ENCODE measurements at places on chromosomes 5 and 9.

- H3K4me1 ChIP-seq, result no peaks in the 10 kb centered on the region
- DNase-seq, result no peak
- H3K4me3 ChIP-seq, result no peak overlapping the region
- no peak overlapping the region for H3K27ac ChIP-seq
- H3K27me3 ChIP-seq, result no peaks in the 10 kb centered on the region
- no peaks in the 10 kb centered on the region for H3K36me3 ChIP-seq
Measured at GRCh38 chr5:38467353-38468040, 88.9 kb downstream of the LIFR start.

GRCh38 chr5:82734347-82734746 lies 342.8 kb downstream of the TMEM167A start:
- no peaks in the 10 kb centered on the region for H3K36me3 ChIP-seq
- H3K27me3 ChIP-seq, result no peaks in the 10 kb centered on the region
- H3K4me3 ChIP-seq, result no peak overlapping the region
- no peak for DNase-seq
- H3K27ac ChIP-seq, result no peak overlapping the region
- no peaks in the 10 kb centered on the region for H3K4me1 ChIP-seq

DNA sequence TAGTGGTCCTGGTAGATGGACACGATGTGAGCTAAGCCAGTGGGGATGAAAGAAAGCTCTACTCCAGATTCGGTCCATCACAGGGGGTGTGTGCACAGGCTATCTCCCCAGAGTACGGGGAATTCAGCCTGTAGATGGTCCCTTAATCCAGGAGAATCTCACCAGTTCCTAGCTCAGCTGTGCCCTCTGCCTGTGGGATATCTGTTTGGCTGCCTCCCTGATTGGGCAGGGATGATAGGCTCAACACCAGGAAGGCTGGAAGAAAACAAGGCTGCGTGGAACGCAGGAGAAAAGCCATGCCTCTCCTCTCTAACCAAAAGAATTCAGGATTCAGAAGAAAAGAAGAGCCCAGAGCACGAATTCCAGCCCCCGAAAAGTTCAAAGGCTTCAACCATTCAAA lies 40.9 kb downstream of the VLDLR start:
- no peak overlapping the region for H3K4me3 ChIP-seq
- H3K27ac ChIP-seq, result no peak overlapping the region
- no peaks in the 10 kb centered on the region for H3K27me3 ChIP-seq
- H3K4me1 ChIP-seq, result no peaks in the 10 kb centered on the region

GRCh38 chr5:32499261-32499660 lies 54.7 kb upstream of the ZFR start:
- H3K4me1 ChIP-seq, result no peaks in the 10 kb centered on the region
- H3K36me3 ChIP-seq, result no peaks in the 10 kb centered on the region
- no peak for DNase-seq
- no peak overlapping the region for H3K4me3 ChIP-seq

DNA sequence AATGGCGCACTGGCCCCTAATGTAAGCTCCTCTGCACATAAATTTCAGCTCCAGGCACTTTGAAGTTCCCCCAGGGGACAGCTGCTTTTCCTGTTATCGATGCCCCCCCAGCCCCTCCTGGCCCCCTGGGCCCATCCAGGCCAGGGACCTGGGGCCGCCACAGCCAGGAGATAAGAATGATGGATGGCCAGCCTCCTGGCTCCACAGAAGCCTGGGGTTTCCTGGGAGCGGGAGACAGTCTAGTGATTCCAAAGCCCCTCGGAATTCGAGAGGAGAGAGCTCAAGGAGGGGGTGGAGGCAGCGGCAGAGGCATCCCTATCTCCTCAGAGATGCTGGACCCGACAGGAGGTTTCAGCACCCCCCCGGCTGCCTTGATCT lies 98.4 kb upstream of the HAND1 start:
- H3K27ac ChIP-seq, result no peak overlapping the region
- H3K4me1 ChIP-seq, result no peaks in the 10 kb centered on the region
- H3K36me3 ChIP-seq, result no peaks in the 10 kb centered on the region
- no peaks in the 10 kb centered on the region for H3K27me3 ChIP-seq
- no peak overlapping the region for H3K4me3 ChIP-seq

DNA sequence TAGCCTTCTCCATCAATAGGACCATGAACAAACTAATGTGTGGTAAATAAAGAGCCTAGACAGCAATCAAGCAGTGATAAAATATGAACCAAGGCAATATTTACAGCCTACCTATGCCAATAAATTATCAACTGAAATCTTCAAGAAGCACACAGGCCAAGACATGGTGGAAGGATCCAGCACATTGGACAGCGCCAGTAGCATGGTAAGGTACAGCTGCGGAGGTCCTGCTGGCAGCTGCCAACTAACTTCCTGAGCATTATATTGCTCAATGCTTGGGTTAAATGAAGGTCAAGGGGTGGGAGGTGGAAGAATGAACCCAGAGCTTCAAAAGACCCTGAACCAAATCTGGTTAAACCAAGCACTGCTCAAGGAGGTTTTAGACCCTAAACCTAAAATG lies 16.5 kb upstream of the SPDL1 start:
- peaks cover 6% of the 10 kb centered on the region for H3K27me3 ChIP-seq
- H3K36me3 ChIP-seq, result no peaks in the 10 kb centered on the region
- no peak overlapping the region for H3K4me3 ChIP-seq

GRCh38 chr5:179311091-179311470 lies 34.2 kb downstream of the ADAMTS2 start:
- no peaks in the 10 kb centered on the region for H3K36me3 ChIP-seq
- H3K4me3 ChIP-seq, result no peak overlapping the region
- no peak overlapping the region for H3K27ac ChIP-seq
- H3K4me1 ChIP-seq, result no peaks in the 10 kb centered on the region
- DNase-seq, result no peak

DNA sequence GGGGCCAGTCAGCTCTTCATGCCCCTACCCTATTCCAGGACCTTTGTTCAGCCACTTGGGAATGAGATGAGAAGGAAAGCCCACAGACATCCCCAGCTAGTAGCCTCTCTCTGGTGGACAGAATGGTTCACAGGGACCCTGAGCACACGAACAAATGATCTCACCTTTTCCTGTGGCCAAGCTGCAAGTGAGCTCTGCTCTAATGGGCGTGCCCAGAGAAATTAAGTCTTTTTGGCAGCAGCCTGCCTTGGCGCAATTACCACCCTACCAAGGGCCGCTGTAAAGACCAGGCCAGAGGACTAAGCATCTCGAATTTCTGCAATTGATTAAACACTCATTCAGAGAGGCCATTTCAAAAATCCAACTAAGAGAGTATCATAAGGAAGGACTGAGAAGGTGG lies 56.0 kb downstream of the WHRN start:
- H3K36me3 ChIP-seq, result no peaks in the 10 kb centered on the region
- no peak overlapping the region for H3K27ac ChIP-seq
- no peaks in the 10 kb centered on the region for H3K27me3 ChIP-seq
- H3K4me1 ChIP-seq, result peaks cover 17% of the 10 kb centered on the region

- no peaks in the 10 kb centered on the region for H3K4me1 ChIP-seq
- no peaks in the 10 kb centered on the region for H3K27me3 ChIP-seq
- H3K36me3 ChIP-seq, result no peaks in the 10 kb centered on the region
- H3K4me3 ChIP-seq, result no peak overlapping the region
- no peak overlapping the region for H3K27ac ChIP-seq
Measured at GRCh38 chr9:10910779-10911178, 298.0 kb upstream of the PTPRD start.

DNA sequence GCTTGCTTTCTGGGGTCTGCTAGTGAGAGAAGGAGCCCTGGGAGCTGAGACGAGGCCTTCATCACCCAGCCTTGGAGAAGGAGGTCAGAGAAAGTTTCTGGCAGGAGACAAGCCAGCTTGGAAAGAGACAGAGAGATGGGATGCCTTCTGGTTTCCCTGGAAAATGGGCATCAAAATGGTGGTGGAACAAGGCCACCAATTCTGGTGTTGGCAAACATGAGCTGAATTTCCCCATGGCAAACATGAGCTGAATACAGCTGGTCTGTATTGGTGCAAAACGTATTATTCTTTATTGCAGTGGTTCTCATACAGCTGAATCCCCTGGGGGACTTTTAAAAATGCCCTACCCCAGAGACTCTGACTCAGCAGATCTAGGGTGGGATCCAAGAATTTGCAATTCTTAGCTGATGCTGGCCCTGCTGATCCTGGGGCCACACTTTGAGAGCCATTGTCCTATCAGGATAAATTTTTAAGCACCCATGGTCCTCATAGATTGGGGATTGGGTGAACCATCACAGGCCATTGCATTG lies 39.1 kb upstream of the S1PR3 start:
- H3K4me1 ChIP-seq, result no peaks in the 10 kb centered on the region
- no peak overlapping the region for H3K27ac ChIP-seq
- H3K36me3 ChIP-seq, result no peaks in the 10 kb centered on the region
- no peaks in the 10 kb centered on the region for H3K27me3 ChIP-seq

DNA sequence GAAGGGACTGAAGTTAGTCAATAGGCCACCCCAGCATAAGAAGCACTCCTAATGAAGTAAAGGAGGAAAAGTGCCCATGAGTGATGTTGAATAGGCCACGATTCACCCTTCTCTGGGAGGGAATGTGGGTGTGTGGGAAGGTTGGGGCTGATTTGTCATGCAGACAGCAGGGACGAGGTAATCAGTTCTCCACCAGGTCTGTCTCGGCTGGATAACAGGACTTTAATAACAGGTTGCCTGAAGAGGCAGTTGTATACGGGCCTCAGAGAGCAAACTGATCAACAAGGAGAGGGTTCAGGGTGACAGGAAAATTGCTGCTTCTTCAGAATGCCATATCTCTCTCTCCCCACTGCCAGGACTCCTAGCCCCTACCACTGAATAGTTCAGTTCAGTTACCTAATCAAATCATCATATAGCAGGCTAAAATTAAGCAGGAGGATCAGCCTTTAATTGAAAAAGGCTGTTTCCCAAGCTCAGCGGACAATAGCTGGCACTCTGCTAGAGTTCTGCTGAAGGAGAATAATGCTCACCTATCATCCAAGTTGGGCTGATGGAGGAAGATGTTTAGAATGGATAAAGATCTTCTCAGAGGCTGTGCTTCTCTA lies 43.6 kb upstream of the SMIM32 start:
- no peak overlapping the region for H3K27ac ChIP-seq
- no peaks in the 10 kb centered on the region for H3K36me3 ChIP-seq
- H3K4me1 ChIP-seq, result no peaks in the 10 kb centered on the region
- no peaks in the 10 kb centered on the region for H3K27me3 ChIP-seq
- DNase-seq, result no peak
- no peak overlapping the region for H3K4me3 ChIP-seq

GRCh38 chr5:12095808-12096281 lies 191.6 kb upstream of the CTNND2 start:
- H3K4me3 ChIP-seq, result no peak overlapping the region
- no peaks in the 10 kb centered on the region for H3K36me3 ChIP-seq
- no peaks in the 10 kb centered on the region for H3K4me1 ChIP-seq

GRCh38 chr5:96253140-96253539 lies 179.9 kb downstream of the PCSK1 start:
- H3K4me1 ChIP-seq, result no peaks in the 10 kb centered on the region
- DNase-seq, result no peak
- H3K4me3 ChIP-seq, result no peak overlapping the region
- H3K27me3 ChIP-seq, result no peaks in the 10 kb centered on the region
- H3K36me3 ChIP-seq, result no peaks in the 10 kb centered on the region
- H3K27ac ChIP-seq, result no peak overlapping the region

DNA sequence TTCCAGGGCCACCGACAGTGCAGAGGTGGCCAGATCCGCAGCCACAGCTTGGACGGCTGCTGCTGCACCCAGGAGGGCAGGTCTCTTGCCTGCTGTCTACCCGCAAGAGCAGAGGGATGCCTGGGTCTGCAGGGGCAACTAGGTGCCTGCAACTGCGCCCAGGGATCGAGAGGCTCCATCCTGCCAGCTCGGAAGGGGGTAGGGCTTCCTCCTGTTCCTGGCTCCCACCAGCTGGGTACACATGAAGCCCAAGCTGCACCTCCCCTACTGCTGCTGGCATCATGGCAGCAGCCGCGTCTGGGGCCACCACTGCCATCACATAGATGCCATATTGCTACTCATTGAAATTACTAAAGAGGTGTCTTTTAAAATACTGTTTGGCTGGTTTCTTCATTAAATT lies 12.7 kb upstream of the PRR16 start:
- DNase-seq, result no peak
- no peak overlapping the region for H3K4me3 ChIP-seq
- H3K27ac ChIP-seq, result no peak overlapping the region
- H3K4me1 ChIP-seq, result no peaks in the 10 kb centered on the region
- H3K27me3 ChIP-seq, result no peaks in the 10 kb centered on the region

DNA sequence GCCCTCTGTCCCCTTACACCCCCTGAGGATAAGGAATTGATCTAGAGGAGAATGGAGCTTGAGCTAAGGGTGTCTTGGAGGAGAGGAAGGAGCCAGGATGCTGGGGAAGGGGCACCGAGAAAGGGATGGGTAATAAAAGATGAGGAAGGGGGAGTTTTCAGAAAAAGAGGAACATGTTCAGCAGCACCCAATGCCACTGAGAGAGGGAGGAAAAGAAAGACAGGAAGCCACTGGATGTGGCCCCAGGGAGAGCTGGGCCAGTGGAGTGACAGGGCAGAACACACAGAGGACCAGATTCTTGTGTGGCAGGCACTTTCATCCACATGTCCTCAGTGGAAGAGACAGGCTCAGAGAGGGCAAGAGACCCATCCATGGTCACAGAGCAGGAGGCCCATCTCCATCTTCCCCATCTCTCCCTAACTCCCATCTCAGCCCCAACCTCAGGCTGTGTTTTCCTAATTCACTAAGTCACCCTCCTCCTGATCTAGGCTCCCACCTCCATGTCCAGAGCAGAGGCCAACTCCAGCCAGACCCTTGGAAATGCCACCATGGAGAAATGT lies 7.2 kb downstream of the PFN3 start:
- H3K27me3 ChIP-seq, result no peaks in the 10 kb centered on the region
- no peaks in the 10 kb centered on the region for H3K36me3 ChIP-seq
- H3K4me1 ChIP-seq, result peaks cover 26% of the 10 kb centered on the region
- H3K4me3 ChIP-seq, result no peak overlapping the region

GRCh38 chr9:117080765-117081390 lies 334.0 kb downstream of the ASTN2 start:
- H3K4me1 ChIP-seq, result no peaks in the 10 kb centered on the region
- no peak for DNase-seq
- no peak overlapping the region for H3K4me3 ChIP-seq
- no peaks in the 10 kb centered on the region for H3K36me3 ChIP-seq
- no peak overlapping the region for H3K27ac ChIP-seq
- no peaks in the 10 kb centered on the region for H3K27me3 ChIP-seq

- no peak for DNase-seq
- H3K36me3 ChIP-seq, result no peaks in the 10 kb centered on the region
- H3K4me3 ChIP-seq, result no peak overlapping the region
- no peaks in the 10 kb centered on the region for H3K4me1 ChIP-seq
- H3K27me3 ChIP-seq, result no peaks in the 10 kb centered on the region
Measured at GRCh38 chr5:87195104-87195591, 72.5 kb upstream of the RASA1 start.

GRCh38 chr9:28887188-28887884 lies 1314.1 kb upstream of the C9orf72 start:
- DNase-seq, result no peak
- H3K27me3 ChIP-seq, result no peaks in the 10 kb centered on the region
- no peak overlapping the region for H3K4me3 ChIP-seq
- no peak overlapping the region for H3K27ac ChIP-seq

DNA sequence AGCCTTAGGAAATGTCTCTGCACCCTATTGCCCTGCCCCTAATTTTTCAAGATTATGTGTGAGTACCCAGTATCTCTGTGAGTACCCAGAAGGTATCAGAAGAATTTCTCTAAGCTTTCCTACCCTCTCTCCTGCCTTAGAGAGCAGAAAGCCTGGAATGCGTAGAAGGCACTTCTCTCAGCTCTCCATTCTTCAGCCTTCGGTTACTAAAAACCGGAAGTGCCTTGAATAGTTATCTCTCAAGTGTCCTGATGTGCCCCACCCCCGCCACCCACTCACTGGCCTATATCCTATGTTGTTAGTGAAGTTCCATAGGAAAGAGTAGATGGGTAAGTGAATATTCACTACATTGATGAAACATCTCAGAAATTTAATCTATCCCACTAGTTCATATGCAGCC lies 210.7 kb upstream of the CDH10 start:
- no peak overlapping the region for H3K27ac ChIP-seq
- H3K36me3 ChIP-seq, result no peaks in the 10 kb centered on the region
- H3K4me3 ChIP-seq, result no peak overlapping the region
- no peaks in the 10 kb centered on the region for H3K4me1 ChIP-seq
- no peak for DNase-seq
